CD4-positive, alpha-beta T cell treated with Interleukin-6 at 100 ng/mL for 8 hours (primary cell): ENCODE measurements at places on chromosomes 3 and 15.
A peak's percentile ranks its signal among the peaks of the same experiment; 100 is the strongest.

- DNase-seq, result no peak
These were observed 140.1 kb upstream of the LINGO1 start for GRCh38 chr15:77772641-77773402.

DNA sequence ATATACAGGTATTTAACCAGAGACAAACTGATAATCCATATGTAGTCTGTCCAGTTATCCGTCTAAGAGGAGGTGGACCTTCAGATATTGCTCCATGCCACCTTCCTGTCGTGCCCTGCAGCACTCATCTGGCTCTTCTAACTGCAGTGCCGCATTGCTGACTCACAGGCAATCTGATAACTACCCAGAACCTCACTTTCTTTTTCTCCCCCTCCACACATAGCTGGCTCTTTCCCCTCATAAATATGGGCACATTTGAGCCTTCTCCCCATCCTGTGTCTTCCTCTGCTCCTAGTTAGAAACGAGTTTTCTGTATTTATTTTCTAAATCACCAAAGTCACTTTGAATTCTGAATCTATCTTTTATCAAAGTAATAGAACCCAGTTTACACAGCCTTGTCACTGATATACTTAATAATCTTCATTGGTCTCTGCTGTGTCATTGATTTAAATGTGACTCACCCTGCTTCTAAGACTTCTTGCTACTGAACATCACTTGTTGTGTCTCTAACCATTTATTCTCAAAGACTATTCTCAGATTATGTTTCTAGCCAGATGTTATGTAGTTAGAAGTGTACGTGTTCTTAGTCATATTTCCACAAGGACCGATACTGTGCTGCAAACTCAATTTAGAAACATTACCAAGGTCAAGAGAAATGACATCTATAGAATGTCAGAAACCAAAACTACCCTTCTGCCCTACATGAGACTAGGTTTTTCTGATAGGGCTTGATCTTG, 17.4 kb upstream of the KCNMB2 start:
- DNase-seq, result no peak

- DNase-seq, result no peak
These were observed 98.9 kb downstream of the CDIN1 start for GRCh38 chr15:36678308-36678707.

- no peak for DNase-seq
These were observed 182.1 kb downstream of the ARRDC4 start for GRCh38 chr15:98142572-98142971.

- DNase-seq, result no peak
These were observed 161.7 kb downstream of the PTPRG start for GRCh38 chr3:61723038-61723437.

- peak; percentile 23 for DNase-seq
These were observed 20.3 kb downstream of the PPCDC start for GRCh38 chr15:75043509-75044257.

DNA sequence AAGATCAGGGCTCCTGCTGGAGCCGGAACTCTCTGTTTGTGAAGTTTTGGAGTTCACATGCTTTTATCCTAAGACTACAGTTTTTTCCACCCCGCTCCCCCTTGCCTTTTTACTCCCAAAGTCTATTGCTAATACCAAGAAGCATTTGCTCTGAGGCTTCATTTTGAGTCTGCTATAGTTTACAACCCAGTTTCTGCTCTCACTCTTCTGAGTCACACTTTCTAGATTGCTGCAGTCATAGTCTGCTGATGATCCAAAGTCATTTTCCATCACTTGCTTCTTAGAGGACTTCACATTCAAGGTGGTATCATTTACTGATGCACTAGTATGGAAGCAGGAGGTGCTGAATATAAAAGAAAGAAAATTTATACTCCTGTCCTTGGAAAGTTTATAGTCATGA, 937.4 kb downstream of the IGSF11 start:
- DNase-seq, result no peak

DNA sequence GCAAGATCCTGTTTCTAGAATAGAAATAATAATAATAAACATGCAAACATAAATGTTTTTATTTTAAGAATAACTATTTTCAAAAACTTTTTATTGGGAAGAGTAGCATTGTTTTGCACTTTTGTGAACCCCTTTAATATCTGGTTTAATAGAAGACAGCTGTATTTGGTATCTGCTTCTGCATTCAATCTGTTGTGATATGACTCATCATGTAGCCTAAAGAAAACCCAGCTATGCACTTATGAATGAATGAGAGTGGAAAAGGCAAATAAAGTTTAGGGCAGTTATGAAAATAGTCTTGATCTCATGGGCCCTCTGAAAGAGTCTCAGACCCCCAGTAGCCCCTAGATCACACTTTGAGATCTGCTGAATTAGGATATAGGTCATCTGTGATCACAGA, 100.4 kb upstream of the PPP2R3A start:
- no peak for DNase-seq

DNA sequence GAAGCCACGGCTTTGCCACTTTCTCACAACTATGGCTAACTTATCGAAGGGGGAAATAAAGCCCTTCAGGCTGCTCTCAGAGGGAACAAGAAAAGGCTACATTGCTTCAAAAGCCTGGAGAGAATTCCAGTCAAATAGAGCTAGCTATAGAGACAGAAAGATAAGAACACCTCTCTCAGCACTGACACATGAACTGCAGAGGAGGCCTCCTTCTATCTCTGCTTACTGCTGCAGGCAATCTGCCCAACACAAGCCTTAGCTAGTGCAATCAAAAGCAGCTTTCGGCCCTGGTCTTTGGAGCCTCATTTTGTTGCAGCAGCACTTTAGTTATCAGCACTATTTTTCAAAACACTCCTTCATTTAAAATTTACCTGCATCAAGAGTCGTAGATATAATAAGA, 118.4 kb upstream of the ROBO1 start:
- no peak for DNase-seq

GRCh38 chr3:118980832-118981231, 53.8 kb downstream of the IGSF11 start:
- no peak for DNase-seq

- DNase-seq, result no peak
These were observed 16.3 kb downstream of the CSPG4 start for GRCh38 chr15:75696311-75696720.

- DNase-seq, result no peak
These were observed 461.8 kb downstream of the MAGI1 start for GRCh38 chr3:65576966-65577365.

- DNase-seq, result no peak
These were observed 87.4 kb downstream of the TRIM42 start for GRCh38 chr3:140765246-140765645.

DNA sequence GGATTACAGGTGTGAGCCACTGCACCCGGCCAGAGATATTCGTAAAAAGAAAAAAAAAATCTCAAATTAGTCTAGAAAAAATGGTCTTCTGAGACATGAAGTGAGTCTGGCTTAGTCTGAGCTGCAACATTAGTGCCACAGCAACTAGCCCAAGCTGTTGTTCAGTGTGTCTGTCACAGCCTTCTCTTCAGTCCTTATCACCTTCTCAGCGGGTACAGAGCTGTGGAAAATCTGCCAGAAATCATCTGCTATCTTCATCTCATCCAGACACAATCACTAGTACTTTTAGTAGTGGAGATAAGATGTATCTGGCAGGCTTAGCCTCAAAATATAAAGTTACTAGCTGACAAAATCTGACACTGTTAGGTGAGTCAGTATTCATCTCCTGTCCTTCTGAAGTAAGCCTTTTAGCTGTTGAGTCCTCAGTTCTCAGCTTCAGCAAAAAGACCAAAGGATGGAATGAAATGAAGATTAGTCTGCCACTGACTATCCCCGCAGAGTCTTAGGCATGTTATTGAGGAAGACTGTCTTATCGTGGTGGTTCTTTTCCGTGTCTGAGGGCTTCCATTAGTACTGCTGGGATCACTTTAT, 120.5 kb upstream of the CGNL1 start:
- no peak for DNase-seq

GRCh38 chr3:134711284-134711683, 60.5 kb upstream of the KY start:
- no peak for DNase-seq

DNA sequence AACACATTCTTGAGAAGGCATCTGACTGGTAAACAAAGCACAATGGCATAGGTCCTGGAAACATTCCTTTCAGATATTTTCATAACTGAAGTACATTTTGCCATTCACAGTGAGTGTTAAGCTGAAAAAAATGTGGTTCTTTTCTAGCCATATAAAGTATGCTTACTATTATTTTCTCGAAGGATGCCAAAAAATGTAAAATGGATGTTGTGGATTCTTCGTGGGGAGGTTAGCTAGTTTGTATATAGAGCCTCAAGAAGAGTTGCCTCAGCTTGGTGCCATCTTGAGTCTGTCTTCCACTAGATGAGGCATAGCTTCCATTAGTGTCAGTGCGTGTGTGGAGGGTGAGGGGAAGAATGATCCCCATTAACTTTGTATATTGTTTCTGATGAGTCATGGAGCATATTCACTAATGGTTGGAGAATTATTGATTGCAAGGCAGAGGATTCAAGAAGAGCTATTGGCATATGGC, 4.1 kb downstream of the MBNL1 start:
- DNase-seq, result peak; percentile 24

DNA sequence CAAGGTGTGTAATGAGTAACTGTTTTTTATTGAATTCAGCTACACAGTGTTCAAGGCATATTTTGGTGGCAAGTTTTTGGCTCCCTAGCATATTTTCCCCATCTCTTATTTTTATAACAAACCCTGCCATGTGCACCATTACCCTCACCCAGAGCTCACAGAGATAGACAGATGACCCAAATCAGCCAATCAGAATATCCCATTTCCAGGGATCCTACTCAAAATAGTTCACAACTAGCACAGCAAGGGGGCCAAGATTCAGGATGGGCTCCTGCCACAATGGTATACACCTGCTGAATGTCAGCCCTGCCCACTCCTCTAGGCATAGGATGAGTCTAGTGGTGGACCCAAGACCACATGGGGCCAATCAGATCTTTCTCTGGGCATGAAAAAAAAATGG, 78.8 kb upstream of the SETMAR start:
- no peak for DNase-seq

GRCh38 chr3:118775021-118775420, 259.6 kb downstream of the IGSF11 start:
- DNase-seq, result no peak

DNA sequence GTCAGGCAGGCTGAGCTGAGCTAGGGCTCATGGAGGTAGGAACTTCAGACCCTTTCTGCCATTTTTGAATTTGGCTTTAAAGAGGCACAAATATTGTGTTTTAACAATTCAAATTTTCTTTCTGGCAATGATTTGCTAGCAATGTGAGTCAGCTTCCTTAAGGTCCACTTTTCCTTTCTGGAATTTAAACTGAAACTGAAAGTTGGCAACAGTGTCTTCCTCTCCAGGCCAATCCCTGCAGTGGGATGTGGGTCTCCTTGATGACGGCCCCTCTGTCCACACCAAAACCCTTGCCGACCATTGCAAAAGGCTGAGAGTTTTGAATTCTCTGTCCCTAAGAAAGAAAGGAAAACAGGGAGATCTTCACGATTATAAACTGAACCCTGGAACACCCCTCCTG, 27.1 kb downstream of the RPSA start:
- no peak for DNase-seq

- DNase-seq, result no peak
These were observed 255.0 kb upstream of the ROPN1 start for GRCh38 chr3:124246949-124247348.

DNA sequence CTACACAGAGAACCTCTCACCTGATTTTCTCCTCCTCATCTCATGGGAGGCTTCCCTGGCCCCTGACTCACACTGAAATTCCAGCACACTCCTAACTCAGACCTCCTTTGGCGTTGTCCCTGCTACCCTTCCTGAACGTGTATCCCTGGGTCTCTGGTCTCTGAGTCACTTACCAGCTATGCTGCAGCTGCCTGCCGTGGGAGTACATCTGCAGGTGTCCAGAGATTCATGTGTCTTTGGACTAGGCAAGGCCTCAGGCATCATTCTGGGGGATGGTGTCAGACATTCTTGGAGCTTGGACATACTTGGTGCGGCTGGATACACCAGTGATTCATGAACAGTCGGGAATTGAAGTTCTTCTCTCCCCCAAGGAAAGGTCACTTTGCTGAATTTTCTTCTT, 148.8 kb upstream of the TRIM42 start:
- no peak for DNase-seq

DNA sequence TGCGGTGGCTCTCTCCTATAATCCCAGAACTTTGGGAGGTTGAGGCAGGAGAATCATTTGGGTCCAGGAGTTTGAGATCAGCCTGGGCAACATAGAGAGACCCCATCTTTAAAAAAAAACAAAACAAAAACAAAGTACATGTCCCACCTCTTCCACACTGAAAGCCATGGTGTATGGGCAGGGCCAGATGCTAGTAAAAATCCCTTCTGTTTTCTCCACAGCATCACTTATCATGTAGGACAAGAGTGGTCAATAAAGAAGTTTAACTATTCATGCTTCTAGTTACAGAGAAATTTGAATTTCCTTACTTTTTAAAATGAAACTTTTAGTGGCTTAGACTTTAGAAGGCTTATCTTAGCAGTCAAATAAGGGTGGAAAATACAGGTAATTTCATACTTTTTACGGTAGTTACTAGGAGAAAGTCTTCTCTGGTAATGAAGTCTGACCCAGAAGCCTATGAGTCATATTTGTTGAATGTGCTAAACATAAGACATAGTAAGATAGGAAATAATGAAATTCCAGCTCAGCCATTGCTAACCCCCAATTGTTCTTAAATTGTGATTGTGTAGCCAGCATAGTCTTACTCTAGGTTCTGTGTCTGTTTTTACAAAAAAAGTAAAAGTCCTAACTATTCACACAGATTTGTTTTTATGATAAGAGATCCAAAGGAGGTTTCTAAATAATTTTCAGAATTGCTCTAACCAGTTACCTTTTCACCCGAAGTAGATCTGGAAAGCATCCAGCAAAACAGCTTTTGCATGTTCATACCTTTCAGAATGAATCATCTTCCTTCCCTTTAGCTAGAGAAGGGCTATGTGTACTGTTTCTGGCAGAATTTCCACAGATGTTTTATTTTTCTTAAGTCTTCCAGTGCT, 16.4 kb upstream of the ZNF609 start:
- DNase-seq, result peak; percentile 54

DNA sequence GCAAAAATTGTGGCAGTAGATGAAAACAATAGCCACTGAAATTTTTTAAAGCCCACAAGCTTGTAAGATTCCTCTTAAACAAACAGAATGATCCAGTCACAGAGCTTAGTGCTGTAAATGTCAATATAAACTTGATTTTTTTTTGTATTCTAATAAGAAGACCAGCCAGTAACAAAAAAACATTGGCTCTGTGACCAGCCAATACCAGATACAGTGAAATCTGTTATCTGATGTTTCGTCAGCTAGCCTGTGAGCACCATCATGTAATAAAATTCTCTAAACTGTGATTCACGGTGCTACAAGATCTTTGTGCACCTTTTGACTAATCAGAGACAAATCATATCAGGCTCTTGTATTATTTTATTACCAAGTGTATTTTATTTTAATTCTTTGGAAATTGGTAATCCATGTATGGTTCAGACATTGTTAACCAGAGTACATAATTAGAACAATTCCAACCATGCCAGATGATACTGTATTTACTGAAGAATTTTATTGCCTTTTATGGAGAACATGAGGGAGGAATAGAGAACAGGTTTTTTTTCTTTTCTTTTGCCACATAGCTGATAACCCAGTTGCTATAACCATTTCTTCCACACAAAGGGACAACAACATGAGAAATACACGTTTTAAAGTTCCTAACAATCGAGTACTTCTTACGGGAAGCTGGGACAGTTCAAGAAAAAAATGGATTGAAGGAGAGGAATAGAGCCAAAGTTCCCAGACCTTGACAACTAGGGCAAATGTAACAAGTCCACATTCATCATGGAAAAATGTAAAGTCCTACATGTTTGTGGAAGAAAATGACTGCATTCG, 71.9 kb downstream of the FILIP1L start:
- DNase-seq, result no peak
